ENCODE measurements at places on chromosomes 2 and 18.
A peak's percentile ranks its signal among the peaks of the same experiment; 100 is the strongest.

DNA sequence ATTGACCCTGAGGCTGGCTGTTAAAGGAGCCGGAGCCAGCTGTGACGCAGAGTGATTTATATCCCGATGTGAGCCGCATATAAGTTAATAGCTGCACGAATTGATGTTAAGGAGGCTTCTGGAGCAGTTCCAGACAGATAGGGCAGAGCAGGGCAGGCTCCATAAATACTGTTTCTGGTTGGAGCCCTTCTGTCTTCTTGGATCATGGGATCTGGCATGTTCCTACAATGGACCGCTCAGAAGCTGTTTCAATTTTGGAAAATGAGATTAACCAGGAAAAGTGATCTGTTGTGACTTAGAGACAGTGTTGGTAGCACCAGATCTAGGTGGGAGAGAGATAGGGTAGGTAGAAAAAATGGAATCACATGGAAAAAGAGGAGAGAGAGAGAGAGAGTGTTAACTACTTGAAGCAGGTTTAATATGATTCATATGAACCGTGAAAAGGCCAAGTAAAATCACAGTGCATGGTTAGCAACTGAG lies 4.8 kb upstream of the IGFBP5 start:
- DNase-seq = no peak

- DNase-seq = no peak
These were observed 258.6 kb downstream of the ZEB2 start for GRCh38 chr2:144261336-144261735.

DNA sequence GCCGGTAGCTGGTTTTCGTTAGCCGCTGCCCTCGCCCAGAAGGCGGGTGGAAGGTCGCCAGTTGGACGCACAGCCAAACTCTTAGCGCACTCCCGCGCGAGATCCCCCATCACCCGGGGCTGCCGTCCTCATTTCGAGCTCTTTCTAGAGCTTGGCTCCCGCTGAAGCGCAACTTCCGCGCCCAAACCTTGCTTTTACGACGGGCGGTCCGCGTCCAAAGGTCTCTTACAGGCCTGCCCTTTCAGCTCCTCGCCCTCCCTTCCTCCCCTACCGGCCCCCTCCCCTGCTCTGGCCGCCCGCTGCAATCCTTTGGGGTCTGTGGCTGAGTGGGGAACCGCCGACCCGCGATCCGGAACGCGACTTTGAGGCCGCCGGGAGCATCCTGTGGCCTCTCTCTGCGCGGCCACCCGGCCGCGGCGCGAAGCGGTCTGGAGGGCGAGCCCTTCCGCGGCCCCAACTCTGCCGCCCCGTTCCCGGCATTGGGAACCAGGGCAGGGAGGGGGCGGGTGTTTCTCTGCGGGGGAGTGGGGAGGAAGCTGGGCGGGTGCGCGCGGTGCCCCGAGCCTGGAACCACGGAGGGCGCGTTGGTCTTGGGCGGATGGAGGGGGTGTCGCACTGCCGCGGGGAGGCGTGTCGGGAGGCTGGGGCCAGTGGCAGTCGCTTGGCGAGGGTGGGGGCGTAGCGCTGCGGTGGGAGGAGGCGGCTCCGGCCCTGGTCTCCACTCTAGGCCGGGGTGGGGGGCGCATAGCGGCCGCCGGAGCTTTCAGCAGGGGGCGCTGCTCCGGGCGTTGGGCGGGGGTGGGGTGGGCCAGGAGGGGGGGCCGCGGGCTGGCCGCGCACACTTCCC lies at the start of gene GDF7:
GDF7 (plus strand) TSS at position 841 of the 847 bp plus-strand sequence. CDS start 96 bp downstream, outside the sequence.
- DNase-seq = no peak

DNA sequence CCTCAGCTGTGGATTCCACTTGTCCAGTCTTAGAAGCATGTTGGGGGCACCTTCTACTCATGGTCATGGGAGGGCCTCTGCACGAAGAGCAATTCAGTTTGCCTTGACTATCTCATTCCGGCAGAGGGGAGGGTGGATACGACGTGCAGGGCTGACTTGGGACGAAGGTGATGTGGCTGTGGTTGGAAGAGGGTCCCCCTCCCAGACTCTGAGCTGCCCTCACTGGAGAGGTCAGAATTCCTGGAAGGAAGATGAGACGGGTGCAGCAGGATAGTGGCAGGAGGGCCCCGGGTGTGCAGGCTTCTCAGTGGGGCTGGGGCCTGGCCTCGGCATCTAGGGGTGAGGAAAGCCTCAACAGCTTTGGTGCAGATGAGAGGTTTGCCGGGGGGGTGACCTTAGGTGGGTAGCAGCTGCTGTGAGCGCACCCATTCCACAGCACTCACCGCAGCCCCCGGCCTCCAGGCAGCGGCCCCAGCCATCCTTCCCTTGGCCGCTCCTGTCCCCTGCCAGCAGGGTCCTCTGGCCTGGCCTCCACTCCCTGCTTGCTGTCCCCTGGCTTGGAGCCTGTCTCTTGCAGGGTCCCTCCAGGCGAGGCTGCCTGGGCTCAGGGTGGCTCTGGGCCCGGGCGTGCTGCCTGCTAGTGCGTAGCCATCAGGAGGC lies 3.2 kb downstream of the RNPEPL1 start:
- no peak for DNase-seq

DNA sequence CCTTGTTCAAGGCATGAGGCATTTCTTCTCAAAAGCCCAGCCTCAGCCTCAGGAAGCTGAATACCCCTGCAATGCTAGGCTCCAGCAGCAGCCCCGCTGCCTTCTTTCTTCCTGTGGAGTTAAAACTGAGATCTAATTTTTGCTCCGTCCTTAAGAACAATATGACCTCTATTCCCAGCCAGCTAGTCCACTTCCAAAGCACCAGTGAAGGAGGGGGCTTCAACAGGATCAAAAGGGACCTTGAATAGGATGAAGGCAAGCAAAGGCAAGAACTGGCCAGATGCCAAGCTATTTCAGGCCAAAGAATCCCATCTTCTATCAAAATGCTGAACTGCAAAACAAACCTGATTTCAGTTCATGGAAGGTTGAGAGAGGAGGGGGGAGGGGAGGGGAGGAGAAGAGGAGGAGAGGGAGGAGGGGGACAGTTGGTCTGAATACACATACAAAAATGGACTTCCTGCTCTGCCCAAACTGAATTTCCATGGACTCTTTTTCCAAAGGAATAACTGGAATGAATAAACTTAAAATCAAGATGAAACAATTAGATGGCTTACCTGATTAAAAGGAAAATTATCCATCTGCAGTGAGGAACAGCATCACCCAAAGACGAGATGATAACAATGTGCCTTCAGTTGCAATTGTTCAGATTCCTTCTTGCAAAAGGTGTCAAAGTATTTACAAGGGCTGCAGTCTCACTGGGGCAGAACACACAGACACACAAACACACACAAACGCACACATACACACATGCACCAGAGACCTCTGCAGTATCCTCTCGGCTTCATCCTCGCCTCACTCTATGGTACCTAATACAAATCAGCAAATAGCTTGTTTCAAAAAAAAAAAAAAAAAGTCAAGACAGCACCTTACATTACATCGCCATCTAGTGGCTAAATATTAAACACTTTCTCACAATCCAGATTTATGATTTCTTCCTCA lies at the start of gene SCN1A:
SCN1A (minus strand) TSS at position 804 of the 939 bp plus-strand sequence. CDS start 54,399 bp downstream, outside the sequence.
- peak; percentile 39 for DNase-seq

DNA sequence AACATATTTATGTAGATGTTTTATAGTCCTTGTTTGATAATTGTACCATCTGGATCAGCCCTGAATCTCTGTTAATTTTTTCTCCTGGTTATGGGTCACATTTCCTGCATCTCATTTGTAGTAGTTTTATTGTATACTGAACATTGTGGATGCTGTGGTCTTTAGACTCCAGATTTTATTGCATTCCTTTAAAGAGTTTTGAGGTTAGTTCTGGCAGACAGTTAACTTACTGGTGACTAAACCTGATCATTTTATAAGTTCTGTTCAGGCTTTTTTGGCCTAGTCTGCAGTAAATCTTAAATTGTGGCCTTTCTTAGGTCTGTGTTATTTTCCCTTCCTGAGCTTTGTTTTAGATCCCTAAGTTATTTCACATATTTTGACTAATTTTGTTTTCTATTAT lies 84.3 kb downstream of the FANCL start:
- DNase-seq = no peak

DNA sequence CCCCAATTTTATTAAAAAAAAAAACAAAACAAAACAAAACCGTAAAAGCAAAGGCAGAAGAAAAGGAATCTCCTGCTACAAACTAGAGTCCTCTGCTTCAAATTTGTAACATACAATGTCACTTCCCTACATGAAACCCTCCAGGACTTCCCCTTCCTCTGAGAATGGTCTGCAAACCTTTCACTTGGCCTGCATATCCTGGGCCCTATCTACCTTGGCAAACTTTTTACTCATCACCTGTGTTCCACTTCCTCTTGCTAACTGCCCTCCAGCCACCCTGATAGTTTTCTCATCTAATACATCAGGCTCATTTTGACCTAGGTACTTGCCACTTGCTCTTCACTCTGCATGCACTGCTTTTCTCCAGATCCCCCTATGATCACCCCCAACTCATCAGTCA lies 255.5 kb downstream of the ETAA1 start:
- no peak for DNase-seq

DNA sequence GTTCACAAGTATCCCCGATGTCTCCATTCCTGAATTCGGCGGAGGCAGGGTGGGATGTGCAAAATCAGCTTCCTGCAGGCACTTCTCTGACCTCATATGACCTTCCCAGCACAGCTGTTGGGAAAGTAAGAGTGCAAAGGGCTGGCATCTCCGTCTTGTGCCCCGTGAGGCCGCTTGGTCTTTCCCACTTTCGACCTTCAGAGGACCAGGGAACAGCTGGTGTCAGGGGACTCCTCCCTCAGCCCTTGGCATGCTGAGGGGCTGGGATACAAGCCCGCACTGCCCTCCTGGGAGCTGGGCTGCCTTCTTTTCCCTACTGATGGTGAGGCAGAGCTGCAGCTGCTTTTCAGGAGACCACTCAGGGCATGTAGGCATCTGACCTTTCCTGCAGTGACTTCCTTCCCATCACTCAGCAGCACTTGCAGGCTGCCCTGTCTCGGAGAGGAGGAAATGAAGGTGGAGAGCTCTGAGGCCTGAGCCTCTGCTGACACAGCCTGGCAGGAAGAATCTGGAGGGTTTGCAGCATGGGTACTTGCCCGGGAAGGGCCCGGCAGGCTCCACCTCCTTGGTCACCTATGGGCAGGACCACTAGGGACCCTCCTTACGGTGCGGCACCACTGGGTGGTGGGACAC lies 277.2 kb upstream of the HS6ST1 start:
- DNase-seq = no peak

- DNase-seq = no peak
These were observed 24.0 kb downstream of the GAREM2 start for GRCh38 chr2:26196683-26197418.

DNA sequence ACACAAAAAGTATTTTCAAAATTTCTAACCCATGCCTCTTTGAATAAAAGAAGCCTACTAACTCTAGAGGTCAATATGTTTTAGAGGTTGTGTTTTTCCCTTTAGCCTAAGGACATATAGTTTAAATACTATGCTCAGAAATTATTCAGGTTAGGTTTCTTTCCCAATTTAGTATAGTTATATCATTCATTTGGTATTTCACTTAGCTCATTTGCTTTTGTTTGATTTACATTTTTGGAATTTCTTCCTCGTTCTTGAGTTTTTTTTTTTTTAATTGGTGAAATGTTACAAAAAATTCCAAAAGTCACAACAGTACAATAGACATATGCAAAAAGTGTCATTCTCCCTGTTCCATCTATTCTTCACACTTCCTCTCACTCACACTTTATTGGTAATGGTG lies 371.3 kb upstream of the TNP1 start:
- DNase-seq = no peak

GRCh38 chr2:163312713-163313112 lies 423.1 kb downstream of the FIGN start:
- no peak for DNase-seq

- DNase-seq = no peak
These were observed 99.9 kb upstream of the CRACDL start for GRCh38 chr2:99035920-99036319.

- peak; percentile 31 for DNase-seq
These were observed 61.9 kb downstream of the SPRED2 start for GRCh38 chr2:65370387-65371073.

- DNase-seq = no peak
These were observed 5.2 kb upstream of the SPRED2 start for GRCh38 chr2:65437392-65438135.

DNA sequence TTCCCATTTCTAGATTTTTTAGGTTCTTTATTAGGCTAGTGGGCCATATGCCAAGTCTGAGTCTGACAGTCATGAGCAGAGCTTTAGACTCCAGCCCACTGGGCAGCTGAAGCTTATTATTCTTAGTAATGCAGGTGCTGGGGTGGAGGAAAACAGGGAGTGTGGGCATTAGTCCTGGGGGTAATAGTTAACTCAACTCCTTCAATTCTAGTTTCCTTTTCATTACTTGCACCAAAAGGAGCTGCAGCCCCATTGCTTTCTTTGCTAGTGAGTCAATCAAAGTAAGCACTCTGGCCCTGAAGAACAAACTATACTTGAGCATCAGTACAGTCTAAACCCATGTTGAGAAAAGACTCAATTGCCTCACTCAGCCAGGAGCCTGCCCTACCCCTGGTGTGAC lies 35.5 kb downstream of the ICOS start:
- DNase-seq = no peak

DNA sequence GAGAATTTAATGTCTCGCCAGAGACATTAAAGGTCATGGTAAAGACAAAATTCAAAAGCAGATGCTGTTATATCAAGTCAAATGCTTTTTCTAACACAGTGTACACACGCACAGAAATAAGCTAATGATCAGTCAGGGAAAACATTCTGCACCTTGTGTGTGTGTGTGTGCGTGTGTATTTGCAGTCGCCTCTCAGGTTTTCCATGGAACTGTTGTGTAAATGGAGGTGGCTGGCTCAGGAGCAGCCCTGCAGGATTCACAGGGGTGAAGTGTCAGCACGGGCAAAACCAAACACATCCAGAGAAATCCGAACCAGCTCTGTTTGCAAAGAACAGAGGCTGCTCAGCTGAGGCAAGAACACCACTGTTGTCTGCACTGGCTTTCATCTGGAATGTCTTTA lies 76.2 kb upstream of the YWHAQ start:
- DNase-seq = no peak

- DNase-seq = no peak
These were observed 108.8 kb upstream of the TCF4 start for GRCh38 chr18:55696811-55697210.

DNA sequence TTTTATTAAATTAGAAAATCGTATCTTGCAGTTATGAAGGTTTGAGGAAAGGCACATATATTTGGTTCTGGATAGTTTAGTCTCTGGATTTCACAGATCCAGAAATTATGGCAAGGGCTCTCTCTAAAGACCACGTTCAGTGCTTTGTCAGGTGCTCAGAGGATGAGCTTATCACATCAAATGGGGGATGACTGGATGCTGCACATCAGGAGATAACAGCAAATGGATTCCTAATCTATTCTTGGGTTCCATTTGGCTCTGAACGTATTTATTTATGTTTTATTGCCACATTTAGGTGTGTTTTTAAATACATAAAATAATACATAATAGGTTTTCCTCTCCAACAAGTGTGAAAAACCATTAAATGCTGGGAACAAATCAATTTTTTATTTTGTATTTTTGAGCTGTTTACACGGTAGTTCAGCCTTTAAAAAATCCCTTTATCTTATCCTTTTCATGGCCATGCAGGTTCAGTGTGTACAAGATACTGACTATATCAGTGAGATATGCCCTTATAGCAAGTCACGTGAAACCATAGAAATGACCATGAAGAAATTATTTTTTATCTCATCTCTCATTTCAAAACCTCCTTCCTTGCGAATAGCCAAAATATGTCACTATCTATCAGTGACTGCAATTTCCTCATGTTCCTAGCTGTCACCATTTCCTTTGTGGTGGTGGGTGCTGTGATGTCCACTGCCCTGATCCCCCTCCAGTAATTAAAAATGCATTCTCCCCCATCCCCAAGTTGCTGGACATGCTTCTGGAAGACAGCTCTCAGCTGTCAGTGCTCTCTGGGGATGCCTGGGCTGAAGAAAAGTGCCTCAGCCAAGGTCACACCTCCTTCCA lies 25.9 kb upstream of the CXCR4 start:
- DNase-seq = no peak
